ENCODE measurements at places on chromosomes 13 and 19. TPM values are rescaled to one million over a fixed set of nuclear protein-coding genes. Genes with fewer than 3 reads are reported as not detected.

DNA sequence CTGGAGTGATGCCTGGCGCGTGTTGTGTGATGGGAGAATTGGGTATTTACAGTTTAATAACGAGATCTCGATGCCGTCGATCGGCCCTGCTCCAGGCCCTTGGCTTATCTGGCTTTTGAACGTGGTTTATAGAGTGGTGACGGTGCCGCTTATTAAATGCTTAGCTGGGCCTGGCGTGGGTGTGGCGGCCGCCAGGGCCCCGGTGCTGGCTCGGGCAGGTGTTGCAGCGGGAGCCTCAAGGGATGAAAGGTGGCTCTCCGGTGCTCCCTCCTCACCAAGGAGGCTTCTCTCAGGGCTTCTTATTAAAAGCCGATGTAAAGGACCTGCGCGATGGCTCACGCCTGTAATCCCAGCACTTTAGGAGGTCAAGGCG, 173.8 kb downstream of the KDM4B start:
- no peaks in the 10 kb centered on the region for H3K36me3 ChIP-seq
- no peak for DNase-seq
- H3K4me1 ChIP-seq, result peaks cover 24% of the 10 kb centered on the region
- H3K27ac ChIP-seq, result no peak overlapping the region
- no peaks in the 10 kb centered on the region for H3K27me3 ChIP-seq

DNA sequence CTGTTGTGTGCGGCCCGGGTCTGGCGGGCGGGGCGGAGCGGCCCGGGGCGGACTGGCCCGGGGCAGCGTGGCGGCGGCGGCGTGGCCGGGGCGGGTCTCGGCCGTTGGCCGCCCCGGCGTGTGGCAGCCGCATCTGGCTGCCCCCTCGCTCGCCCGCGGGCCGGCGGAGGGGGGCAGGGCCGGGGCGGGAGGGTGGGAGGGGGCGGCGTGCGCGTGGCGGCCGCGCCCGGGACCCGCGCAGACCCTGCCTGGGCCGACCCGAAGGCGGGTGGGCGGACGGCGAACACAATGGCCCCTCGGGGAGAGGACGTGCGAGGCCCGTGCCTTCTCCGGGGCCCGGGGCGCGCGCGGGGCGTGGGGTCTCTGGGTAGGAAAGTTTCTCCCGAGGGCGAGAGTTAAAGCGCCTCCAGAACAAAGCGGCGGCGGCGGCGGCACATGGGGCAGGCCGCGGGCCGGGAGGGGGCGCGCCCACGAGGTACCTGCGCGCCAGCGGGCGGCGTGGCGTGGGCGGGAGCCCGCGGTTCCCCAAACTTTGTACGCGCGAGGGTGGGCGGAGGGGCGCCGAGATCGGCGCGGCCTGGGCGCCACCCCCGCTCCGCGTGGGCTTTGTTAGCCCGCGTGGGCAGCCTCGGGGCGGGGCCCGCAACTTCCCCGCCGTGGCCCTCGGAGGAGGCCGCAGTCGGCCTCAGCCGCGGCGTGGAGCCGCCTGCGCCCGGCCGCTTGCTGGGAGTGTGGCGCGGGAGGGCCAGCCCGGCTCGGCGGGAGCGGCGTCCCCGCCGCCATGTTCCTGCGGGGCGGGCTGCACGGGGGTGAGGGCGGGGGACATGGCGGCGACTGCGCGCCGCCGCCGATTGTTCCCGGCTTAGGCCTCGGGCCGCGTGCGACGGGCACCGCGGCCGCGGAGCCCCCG, 764 bp downstream of the MIR17HG start:
- no peaks in the 10 kb centered on the region for H3K27me3 ChIP-seq
- H3K4me3 ChIP-seq, result no peak overlapping the region
- peaks cover 39% of the 10 kb centered on the region for H3K4me1 ChIP-seq
- DNase-seq, result peak; percentile 79

GRCh38 chr13:102913914-102914313, 68.1 kb downstream of the ERCC5 start:
- no peaks in the 10 kb centered on the region for H3K36me3 ChIP-seq
- DNase-seq, result no peak
- H3K27me3 ChIP-seq, result no peaks in the 10 kb centered on the region
- H3K4me1 ChIP-seq, result no peaks in the 10 kb centered on the region
- no peak overlapping the region for H3K27ac ChIP-seq

Gene GPC6
- not detected for polyA plus RNA-seq

Gene HIF3A
- not detected for polyA plus RNA-seq

- H3K27ac ChIP-seq, result no peak overlapping the region
- no peak overlapping the region for H3K4me3 ChIP-seq
- peaks cover 48% of the 10 kb centered on the region for H3K4me1 ChIP-seq
- H3K27me3 ChIP-seq, result no peaks in the 10 kb centered on the region
- H3K36me3 ChIP-seq, result no peaks in the 10 kb centered on the region
Measured at GRCh38 chr19:54164369-54165068, 5.0 kb upstream of the LENG1 start.

GRCh38 chr13:40582531-40582930, 83.9 kb downstream of the FOXO1 start:
- DNase-seq, result no peak
- no peaks in the 10 kb centered on the region for H3K27me3 ChIP-seq
- no peak overlapping the region for H3K27ac ChIP-seq
- no peak overlapping the region for H3K4me3 ChIP-seq

Gene PLK5
- not detected for polyA plus RNA-seq

DNA sequence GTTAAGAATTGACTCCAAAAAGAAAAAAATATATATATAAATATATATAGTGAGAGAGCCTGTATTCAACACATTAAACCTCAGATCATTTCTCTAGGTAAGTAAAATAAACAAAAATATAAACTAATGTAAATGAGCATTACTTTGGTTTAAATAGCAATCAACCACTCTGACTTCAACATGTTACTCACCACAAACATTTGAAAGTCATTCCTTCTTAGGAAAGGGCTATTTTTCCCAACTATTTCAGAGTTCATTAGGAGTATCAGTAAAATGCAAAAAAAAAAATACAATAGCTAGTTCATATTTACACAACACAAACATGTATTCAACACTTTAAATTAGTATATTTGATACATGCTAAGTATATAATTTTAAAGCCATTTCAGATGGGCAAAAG, 40.5 kb downstream of the KLF12 start:
- no peak for DNase-seq
- H3K4me1 ChIP-seq, result peaks cover 85% of the 10 kb centered on the region
- H3K4me3 ChIP-seq, result no peak overlapping the region
- H3K27ac ChIP-seq, result no peak overlapping the region
- H3K27me3 ChIP-seq, result no peaks in the 10 kb centered on the region
- H3K36me3 ChIP-seq, result no peaks in the 10 kb centered on the region

- no peaks in the 10 kb centered on the region for H3K27me3 ChIP-seq
- no peak overlapping the region for H3K27ac ChIP-seq
- DNase-seq, result no peak
- H3K36me3 ChIP-seq, result no peaks in the 10 kb centered on the region
Measured at GRCh38 chr13:24237356-24237755, 72.0 kb upstream of the C1QTNF9 start.

DNA sequence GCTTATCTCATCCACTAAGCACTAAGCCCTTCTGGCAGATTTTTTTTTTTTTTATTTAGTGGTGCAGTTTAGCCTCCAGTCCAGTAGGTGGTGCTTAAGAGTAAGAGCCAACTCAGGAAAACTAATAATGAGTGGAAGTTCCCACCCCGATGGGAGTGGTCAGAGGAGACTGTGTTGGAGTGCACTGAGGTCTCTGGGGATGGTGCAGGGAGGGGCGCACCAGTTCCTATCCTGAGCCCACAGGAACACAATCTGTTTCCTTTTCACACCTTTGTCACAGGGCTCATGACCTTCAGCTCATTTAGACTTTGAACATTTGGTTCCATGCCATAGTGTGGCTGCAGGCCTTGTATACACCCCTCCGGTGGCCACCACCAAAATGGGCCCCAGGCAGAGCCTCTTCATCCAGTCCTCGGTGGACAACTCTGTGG, 367.4 kb downstream of the SPRY2 start:
- H3K36me3 ChIP-seq, result no peaks in the 10 kb centered on the region
- H3K4me3 ChIP-seq, result no peak overlapping the region
- H3K27ac ChIP-seq, result no peak overlapping the region
- H3K4me1 ChIP-seq, result no peaks in the 10 kb centered on the region

GRCh38 chr13:39881887-39882286, 226.4 kb downstream of the COG6 start:
- H3K4me1 ChIP-seq, result no peaks in the 10 kb centered on the region
- no peak overlapping the region for H3K27ac ChIP-seq
- DNase-seq, result no peak
- H3K4me3 ChIP-seq, result no peak overlapping the region
- H3K36me3 ChIP-seq, result no peaks in the 10 kb centered on the region
